NCI-H345 (cell line): ENCODE measurements at places on chromosomes 6 and 20.

DNA sequence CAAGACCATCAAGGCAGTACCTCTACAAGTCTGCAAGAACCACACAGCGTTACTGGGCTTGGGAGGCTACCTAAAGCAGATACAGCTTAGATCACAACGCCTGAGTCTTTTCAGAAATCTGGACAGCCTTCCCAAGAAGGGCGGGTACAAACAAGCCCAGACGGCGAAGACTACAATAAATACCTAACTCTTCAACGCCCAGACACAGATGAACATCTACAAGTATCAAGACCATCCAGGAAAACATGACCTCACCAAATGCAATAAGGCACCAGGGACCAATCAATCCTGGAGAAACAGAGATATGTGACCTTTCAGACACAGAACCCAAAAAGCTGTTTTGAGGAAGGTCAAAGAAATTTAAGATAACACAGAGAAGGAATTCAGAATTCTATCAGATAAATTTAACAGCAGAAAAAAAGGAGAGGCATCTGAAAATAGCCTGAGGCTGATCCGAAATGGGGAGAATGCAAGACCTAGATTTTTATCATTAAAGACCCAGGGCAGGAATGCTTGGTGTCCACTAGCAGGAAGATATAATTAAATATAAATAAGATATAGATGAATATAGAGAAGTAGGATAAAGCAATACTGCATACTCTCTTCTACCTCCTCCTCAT, 131.7 kb upstream of the COL21A1 start:
- no peak for DNase-seq

- no peak for DNase-seq
Measured at GRCh38 chr6:10583509-10583901, 62.4 kb downstream of the GCNT2 start.

- no peak for DNase-seq
Measured at GRCh38 chr6:152110886-152111820, 303.7 kb downstream of the ESR1 start.

GRCh38 chr6:117607511-117607910, 5.2 kb upstream of the GOPC start:
- DNase-seq, result no peak

GRCh38 chr6:43331470-43331869, 22.8 kb upstream of the CRIP3 start:
- no peak for DNase-seq

DNA sequence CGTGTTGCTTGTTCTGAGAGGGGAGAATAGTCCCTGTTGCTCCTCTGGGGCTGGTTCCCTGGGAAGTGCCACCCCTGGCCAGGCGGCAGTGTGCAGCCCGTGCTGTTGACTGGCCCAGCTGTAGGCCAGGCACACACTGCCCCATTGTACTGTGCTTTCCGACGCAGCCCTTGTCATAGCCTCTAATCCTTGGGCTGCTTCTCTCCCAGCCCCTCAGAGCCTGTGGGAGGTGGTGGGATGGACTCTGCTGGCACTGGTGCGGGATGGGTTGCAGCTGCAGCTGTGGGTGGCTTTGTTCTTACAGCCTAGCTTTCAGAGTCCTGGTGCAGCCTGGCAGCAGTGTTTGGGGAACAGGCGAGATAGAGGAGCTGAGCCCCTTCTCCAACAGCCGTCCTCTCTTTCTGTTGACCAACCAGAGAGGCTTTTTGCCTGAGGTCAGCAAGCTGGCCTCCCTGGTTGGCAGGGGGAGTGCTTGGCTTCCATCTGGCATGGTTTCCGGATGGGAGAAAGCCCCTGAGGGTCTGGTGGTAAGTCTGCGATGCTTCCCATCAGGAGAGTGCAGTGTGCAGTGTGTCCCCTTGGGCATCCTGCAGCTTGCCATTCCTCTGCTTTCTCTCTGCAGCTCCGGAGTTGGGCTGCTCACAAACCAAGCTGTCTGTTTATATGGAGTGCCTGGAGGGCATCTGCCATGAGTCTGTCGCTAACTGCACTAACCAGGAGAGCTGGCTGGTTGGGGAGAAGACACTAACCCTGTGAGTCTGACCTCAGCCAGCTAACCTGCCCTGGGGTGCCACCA, 12.1 kb downstream of the TJAP1 start:
- no peak for DNase-seq

- no peak for DNase-seq
Measured at GRCh38 chr6:122712448-122713137, 66.9 kb upstream of the FABP7 start.
